ENCODE measurements at places on chromosomes 1 and 21.

DNA sequence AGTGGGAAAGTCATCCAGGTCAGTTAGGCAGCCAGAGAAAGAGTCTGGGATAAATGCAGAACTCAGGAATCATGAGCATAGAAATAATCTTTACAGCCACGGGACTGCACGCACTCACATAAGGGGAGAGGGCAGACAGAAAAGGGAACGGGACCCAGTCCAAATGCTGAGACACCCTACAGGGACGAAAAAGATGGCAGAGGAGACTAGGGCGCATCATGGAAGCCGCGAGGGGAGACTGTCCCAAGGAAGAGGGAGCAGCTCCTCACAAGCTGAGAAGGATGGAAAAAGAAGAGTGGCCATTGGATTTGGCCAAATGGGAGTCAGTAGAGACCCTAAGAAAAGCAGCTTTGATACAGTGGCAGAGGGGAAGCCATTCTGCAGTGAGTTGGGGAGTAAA, 102.9 kb upstream of the TLR5 start:
- DNase-seq, result no peak

DNA sequence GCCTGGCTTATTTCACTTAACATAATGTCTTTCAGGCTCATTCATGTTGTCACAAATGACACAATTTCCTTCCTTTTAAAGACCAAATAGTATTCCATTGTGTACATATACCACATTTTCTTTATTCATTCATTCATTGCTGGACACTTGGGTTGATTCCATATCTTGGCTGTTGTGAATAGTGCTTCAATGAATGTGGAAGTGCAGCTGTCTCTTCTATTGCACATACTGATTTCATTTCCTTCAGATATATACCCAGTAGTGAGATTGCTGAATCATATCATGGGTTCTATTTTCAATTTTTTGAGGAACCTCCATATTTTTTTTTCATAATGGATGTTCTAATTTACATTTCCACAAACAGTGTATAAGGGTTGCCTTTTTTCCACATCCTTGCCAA, 38.6 kb upstream of the WLS start:
- no peak for DNase-seq

DNA sequence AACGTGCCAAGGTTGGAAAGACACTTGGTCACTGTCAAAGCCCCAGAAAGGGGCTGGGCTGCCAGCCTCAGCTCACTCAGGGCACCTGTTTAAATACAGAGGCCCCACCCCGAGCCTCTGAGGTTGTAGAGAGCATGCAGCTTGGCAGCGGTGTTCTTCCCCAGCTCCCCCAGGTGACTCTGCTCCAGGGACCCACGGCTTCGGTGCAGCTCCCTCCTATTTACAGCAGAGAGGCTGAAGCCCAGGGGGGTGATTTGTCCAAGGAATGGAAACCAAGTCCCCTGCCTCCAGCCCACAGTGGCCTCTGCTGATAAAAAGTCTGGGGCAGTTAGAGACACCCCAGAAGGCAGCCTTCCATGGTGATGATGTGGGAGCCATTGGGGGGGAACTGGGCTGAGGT, 9.1 kb upstream of the C1QA start:
- DNase-seq, result no peak

DNA sequence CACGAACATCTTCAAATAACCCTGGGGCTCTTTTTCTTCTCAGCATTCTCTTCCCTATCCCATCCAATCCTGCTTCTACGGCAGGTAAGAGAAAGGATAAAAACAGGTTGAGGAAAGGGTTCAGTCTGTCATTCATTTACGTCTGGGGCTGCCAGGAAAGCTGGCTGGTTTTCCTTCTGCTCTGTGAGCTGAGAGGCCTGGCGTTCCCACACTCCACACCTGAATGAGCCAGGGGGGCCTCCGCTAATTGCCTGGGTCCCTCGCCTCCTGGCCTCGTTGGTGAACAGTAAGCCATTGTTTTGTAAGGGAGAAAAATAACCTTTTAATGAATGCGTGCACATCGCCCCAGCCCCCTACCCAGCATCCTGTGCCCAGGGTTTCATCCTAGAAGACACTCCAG, 70.8 kb upstream of the SIM2 start:
- no peak for DNase-seq

DNA sequence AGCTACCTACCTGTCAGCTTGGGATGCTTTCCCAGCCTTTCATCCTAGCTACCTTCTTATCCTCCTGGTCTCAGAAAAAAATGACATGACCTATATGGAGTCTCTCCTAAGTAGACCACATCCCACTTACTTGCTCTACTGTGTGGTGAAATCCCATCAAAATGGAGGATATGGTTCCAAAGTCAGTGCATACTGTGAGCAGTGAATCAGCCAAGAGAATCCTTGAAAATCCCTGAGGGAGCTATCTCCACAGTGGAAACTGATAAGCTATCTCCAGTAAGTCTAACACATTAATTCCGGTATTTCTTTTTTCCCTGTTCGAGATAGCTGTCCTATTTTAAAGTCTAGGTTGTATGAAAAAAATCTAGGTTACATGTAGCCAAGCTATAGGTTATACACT, 189.7 kb downstream of the FGGY start:
- no peak for DNase-seq

- no peak for DNase-seq
Observed at GRCh38 chr21:34820051-34820450, 151.3 kb downstream of the CLIC6 start.

DNA sequence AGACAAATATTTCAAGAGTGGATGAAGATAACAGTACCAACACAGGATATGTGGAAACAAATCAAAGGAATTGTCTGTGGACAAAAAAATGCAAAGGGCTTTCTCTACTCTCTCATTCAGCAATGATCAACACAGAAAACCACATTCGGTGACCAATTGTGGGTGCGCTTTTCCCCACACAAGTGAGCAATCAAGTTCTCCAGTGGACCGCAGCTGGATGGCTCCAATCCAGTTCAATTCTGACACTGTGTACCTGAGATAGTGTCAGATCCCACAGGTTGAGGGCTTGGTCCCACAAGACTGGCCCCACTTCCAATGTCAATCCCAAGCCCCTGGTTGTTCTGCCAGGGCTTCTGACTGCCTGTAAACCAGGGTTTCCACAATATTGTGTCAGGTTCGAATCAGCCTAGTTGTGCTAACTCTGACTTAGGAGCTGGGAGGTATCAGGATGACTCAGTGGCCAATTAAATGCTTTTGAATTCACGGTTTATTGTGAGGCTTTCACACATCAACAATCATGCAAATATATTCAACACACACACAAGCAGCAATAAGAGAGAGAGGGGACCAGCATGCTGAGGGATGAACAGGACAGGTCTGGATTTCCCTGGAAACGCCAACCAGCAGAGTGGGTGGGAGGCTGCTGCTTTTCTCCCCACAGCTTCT, 87.0 kb upstream of the BTG3 start:
- no peak for DNase-seq

DNA sequence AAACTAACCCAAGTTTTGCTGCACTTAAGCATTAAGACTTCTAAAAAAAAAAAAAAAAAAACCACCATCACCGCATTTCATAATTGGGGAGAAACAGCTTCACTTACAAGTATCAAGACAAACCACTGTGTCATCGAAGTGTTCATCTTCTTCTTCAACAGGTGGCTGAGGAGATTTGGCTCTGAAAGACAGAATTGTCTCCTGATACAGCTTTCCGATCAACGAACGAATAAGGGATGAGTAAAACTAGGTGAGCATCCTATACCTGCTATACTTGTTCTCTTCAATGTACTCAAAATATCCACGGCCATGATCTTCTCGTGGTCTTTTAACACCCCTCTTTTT, 2.0 kb downstream of the HNRNPU start:
- no peak for DNase-seq

DNA sequence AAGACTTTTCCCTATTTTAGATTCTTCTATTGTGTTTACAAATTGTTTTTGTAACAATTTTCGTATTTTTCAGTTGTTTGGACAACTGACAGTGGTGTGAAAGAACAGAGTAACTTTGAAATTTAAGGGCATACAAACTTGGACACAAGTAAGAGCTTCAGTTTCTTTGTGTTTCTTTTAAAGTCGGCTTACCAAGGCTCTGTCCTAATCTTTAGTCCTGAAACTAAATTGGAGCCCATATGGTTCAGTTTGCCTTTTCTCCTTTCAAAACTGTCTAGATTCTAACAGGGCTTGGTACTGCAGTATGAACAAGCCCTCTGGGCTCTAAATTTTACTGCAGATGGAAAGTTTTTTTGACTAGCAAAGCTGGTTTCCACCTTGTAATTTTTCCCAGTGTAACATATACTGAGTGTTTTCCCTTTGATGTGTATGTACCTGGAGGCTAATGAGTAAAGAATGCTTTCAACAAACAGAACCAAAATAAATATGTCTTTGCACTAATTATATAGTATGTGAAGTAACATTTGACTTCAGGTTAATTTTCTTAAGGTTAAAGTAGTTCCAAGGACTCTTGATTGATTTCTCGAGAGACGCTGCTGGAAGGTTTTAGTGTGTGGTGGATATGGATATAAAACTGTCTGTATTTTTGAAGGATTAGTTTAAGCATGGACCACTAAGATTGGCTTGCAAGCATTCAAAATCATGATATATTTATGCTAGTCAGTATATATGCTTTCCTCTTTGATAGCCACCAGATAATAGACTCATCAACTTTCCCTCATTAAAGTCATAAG, 4.1 kb downstream of the SNX27 start:
- no peak for DNase-seq

GRCh38 chr1:222461941-222462340, 86.0 kb downstream of the HHIPL2 start:
- no peak for DNase-seq

- DNase-seq, result no peak
Observed at GRCh38 chr21:43771698-43772424, 4.2 kb downstream of the CSTB start.

- no peak for DNase-seq
Observed at GRCh38 chr1:234842726-234843641, 233.0 kb upstream of the IRF2BP2 start.

DNA sequence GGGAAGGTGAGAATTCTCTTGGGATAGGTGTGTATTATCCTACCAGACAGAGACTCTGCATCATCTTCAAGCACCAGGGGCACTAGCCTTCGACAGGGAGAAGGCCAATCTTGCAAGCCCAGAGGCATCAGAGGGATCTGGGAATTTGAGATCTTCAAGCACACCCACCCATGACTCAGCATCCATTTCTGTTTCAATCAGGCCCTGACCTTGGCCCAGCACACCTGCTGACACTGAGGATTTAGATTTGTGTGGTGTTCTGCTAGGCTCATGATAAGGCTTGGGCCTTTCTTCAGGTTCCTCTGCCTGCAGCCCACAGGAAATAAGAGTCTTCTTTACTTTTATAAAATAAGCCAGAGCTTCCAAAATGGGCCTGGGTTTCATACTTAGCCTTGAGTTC, 6.6 kb upstream of the PCP4 start:
- no peak for DNase-seq

DNA sequence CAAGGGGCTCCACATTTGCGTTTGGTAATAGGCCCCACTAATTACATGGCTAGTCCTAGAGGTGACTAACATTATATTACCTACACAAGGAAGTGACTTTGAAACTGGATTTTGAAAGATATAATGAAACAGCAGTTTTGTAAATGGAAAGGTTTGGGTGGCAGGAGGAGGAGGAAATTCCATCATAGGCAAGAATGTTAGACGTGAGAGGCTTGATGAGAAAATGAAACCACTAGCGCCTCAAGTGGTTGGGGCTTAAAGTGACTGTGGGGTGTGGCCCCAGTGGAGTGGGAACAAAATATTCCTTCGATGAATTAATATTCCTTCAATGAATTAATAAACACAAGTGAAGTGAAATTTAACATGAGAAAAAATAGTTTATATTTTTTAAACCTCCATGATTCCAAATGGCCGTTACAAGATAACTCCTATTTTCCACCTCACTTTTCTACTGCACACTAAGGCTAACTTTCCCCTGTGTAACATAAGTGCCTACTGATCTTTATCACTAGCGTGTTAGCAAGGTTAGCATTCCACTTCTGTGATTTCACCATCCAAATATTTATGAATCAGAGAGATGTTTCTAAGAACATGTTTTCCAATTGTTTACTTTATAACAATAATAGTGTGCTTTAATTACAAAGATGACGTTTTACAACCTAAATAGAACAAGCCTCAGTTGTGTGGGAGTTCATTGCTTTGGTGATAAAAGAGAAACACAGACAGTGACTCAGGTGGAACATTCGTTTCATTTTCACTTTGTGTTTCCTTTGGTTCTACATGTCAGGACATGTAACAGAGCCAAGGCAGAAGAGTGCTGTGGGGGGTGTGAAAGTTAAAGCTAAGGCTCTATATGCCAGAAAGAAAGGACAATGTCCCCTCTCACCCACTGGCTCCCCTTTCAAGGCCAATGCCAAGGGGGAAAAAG, 12.5 kb upstream of the ATF3 start:
- no peak for DNase-seq

DNA sequence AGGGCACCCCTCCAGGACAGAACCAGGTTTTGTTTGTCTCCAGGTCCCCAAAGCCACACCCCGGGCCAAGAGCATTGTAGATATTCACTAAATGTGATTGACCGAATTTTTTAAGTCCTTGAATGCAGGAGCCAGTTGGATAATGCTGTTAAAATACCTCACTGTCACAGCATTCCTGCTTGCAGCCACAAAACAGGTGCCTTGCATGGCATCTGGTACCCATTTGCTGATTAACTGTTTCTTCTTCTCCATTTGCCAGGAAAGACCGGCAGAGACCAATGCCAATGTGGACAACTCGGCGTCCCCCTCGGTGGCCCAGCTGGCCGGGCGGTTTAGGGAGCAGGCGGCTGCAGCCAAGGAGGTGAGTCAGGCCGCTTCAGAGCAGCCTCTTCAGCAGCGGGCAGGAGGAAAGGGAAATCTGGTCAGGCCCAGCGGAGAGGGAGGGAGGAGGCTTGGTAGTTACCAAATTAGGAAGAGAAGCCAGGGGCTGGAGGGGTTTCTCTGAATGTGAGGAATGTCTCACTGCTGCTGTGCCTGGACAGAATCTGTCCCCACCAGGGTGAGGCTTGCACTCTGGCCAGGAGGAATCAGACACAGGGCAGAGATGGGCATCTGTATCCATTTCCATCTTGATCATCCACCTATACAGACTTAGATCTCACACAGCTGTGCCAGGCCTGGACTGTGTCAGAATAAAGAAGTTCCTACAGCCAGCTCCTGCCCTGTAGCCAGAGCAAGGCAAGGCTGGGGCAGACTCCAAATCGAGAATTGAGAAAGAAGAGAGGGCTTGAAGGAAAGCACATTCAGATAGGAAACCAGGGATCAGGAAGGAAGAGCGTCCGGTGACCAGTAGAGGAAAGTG, 37.9 kb upstream of the MPZL1 start:
- DNase-seq, result no peak
